ENCODE measurements at places on chromosomes 13 and 19.

DNA sequence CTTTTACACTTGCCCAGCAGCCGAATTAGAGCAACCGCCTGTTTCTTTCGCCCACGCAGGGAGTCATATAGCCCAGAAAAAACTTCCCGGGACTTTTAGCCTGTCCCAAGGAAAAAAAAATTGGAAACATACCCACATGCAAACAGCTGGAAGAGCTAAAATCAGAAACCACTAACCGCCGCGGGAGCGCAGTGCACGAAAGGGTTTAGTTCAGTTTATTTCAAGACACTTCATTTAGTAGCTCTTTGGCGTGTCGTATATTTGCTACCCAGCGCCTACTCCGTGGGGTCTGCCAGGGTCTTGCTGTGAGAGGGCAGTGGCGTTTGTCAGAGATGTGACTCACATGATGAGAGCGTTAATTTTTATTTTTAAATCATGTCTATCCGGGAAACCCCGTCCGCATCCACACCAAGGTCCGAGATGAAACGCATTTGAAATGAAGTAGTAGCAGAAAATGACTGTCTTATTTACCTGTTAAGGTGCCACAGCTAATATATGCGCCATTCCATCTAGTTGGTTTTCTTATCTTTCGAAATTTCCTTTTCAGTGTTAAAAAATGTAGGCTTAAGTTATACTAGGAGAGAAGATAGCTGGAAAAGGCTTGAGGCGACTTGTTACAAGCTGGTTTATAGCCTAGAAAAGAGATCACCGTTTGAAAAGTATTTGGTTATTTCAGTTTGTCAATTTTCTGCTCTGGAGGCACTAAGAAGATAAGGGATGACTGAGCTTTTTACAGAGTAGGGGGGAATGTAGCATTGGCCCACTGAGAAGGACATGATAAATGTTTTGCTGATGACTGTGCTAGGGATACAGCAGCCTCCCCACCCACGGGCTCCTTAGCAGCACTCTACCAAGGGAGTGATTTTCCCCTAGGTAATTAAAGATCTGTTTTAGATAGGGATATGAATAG, 1.7 kb downstream of the KLF5 start:
- no peak for DNase-seq

DNA sequence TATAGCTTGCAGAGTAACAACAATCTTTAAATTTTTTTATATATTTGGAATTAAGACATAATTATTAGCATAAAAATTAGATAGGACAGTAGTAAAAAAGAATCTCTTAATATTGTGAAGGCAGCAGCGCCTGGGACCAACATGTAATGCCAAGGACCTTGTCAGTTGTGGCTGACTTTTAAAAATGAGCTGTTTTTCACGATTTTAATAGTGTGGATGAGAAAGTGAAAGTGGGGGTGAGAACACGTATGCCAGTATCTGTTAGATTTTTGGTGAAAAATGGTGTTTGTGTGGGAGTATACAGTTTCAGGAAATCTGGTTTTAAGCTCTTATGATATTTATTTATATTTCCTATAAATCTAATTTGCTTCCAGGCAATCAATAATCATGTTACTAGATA, 125.2 kb downstream of the LMO7 start:
- no peak for DNase-seq

GRCh38 chr19:12913011-12913561, 6.0 kb downstream of the SYCE2 start:
- DNase-seq = no peak

DNA sequence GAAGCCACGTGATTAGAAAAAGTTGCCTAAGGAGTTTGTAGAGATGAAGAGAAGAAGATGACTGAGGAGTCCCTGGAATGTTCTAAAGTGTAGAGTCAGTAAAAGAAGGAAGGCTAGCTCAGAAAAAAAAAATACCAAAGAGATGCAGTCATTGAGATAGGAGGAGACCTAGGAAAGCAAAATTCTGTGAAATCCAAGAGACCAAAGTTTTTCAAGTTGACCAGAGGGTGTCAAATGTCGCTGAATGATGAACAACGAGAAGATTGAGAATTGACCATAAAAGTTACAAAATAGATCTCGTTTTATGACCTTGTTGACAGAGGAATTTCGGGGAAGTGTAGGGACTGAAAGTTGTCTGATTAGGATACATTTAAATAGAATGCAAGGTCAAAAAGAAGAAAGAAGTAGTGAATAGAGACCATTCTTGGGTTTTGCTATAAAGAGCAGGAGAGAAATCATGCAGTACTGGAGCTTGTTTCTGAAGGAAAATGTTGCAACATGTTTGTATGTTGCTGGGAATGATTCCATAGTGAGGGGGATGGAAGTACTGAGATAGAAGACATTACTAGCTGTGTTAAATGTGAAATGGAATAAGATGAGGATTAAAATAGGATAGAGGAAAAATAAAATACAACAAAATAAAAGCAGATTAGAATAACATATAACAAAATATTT, 30.2 kb upstream of the HTR2A start:
- no peak for DNase-seq
